Posterior vena cava (tissue), 2 donors: ENCODE measurements at places on chromosomes 6 and 20. TPM values are rescaled to one million over a fixed set of nuclear protein-coding genes. Genes with fewer than 3 reads are reported as not detected.
A peak's percentile ranks its signal among the peaks of the same experiment; 100 is the strongest.

The SYCP2L gene
- 1.1 TPM for total RNA-seq

The HMGN4 gene
- 54.2 TPM for total RNA-seq

- DNase-seq: peak; percentile 95
Observed at GRCh38 chr6:44219053-44219814, 2.5 kb downstream of the MYMX start.

- no peak for DNase-seq
Observed at GRCh38 chr20:50434653-50435396, 75.4 kb upstream of the PTPN1 start.

- peak; percentile 62 for DNase-seq
Observed at GRCh38 chr6:30711758-30712380, 5.2 kb downstream of the MDC1 start.

DNA sequence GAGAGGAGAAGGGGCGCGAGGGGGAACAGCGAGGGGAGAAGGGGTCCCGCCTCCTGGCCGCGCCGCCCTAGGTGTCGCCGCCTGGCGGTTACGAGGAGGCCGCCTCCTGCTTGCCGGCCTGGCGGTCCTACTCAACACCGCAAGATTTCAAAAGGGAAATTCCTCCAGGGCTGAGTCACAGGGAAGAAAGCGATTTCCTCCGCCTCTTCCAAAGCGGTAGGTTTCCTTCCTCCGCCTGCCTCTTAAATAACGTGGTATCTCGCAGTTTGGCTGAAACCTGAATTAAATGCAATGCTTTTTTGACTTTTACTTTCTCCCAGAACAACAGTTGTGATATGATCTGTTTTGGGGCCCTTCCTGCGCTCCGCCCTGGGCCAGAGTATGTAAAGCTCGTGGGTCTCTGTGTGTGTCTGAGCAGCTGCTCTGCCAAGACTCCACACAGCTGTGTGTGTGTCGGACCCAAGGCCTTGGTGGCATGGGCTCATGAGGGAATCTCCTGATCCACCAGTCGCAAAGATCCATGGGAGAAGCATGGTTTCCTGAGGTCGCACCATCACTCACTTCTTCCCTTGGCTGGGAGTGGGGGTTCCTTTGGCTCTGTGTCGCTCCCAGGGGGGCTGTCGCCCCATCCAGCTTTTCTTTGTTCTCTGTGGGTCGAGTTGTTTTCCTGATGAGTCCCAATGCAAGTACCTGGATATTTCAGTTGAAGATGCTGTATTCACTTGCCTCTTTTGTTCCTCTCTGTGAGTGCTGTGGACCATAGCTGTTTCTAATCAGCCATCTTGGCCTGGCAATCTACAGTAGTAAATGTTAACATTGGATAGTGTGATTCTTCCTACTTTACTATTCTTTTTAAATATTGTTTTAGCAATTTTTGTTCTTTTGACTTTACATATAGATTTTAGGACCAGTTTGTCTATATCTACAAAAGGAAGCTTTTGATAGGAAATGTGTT, 31.6 kb upstream of the NOTCH4 start:
- DNase-seq: peak; percentile 92

DNA sequence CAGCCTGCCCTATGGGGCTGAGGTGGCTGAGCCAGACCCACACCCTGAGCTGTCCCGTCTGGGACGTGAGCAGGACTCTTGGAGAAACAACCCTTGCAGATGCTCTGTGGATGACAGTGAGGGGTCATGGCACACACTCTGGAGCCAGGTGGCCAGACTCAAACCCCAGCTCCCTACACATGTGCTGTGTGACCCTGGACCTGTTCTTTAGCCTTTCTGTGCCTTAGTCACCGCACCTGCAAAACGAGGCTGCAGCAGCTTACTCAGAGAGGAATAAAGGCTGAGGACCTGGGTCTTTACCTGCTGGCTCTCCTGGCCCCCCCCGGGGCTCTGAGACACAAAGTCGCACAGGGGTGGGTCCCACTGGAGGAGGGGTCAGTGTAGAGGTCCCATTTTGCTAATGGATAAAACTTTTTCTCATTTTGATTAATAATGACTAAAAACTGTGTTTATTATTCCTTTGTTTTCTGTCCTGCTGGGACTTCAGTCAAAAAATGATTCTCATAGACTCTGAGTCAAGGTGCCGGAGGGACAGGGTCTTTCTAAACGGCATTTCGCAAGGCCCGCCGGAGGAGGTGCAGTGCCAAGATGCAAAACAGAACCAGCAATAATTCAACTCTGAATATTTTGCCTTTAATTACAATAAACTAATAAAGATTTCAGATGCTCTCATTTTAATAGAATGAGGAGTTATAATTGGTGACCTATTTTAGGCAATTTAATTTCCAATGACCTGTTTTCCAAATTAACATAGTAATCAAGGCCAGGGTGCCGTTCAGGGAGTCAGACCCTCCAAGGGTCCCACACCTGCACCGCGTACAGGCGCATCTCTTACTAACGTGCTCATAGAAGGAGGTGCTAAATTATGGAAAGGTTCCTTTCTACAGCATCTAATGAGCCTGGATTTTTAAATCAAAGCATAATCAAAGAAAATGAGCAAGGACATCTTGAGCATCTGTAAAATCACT, 62.4 kb downstream of the YTHDF1 start:
- peak; percentile 62 for DNase-seq

DNA sequence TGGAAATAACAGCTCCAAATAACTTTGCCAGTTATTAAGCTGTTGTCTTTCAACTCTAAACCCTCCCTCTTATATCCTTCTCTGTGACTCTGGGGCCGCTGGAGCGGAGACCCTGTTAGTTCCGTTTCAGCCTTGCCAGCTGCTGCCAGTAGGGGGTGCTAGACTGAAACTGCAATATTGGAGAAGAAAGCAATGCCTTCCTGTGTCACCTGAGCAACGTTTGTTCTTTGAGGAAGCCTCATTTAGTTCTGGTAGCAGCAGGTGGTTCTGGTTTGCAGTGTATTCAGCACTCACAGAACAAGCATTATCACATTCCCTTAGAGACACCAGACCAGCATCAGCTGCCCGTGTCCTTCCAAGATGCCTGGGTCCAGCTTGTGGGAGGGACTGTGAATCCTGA, 22.9 kb upstream of the JAG1 start:
- no peak for DNase-seq

- DNase-seq: no peak
Observed at GRCh38 chr6:74717591-74717990, 488.3 kb downstream of the COL12A1 start.
